Lower lobe of right lung (tissue), 2 donors: ENCODE measurements at places on chromosomes 2 and 18. TPM values are rescaled to one million over a fixed set of nuclear protein-coding genes. Genes with fewer than 3 reads are reported as not detected.

- H3K4me3 ChIP-seq: no peak overlapping the region
- H3K4me1 ChIP-seq: no peaks in the 10 kb centered on the region
- no peaks in the 10 kb centered on the region for H3K27me3 ChIP-seq
- peaks cover 54% of the 10 kb centered on the region for H3K36me3 ChIP-seq
- no peak overlapping the region for H3K27ac ChIP-seq
- no peak for DNase-seq
Measured at GRCh38 chr2:85840091-85840490, 48.7 kb downstream of the ST3GAL5 start.

GRCh38 chr18:47166294-47166693 lies 9.9 kb downstream of the IER3IP1 start:
- no peak overlapping the region for H3K4me3 ChIP-seq
- no peak for DNase-seq
- peaks cover 9% of the 10 kb centered on the region for H3K4me1 ChIP-seq
- H3K27me3 ChIP-seq: no peaks in the 10 kb centered on the region

- no peaks in the 10 kb centered on the region for H3K36me3 ChIP-seq
- H3K4me3 ChIP-seq: no peak overlapping the region
- peak; percentile 69 for DNase-seq
Measured at GRCh38 chr2:73920577-73921545, 5.8 kb upstream of the DGUOK start.

DNA sequence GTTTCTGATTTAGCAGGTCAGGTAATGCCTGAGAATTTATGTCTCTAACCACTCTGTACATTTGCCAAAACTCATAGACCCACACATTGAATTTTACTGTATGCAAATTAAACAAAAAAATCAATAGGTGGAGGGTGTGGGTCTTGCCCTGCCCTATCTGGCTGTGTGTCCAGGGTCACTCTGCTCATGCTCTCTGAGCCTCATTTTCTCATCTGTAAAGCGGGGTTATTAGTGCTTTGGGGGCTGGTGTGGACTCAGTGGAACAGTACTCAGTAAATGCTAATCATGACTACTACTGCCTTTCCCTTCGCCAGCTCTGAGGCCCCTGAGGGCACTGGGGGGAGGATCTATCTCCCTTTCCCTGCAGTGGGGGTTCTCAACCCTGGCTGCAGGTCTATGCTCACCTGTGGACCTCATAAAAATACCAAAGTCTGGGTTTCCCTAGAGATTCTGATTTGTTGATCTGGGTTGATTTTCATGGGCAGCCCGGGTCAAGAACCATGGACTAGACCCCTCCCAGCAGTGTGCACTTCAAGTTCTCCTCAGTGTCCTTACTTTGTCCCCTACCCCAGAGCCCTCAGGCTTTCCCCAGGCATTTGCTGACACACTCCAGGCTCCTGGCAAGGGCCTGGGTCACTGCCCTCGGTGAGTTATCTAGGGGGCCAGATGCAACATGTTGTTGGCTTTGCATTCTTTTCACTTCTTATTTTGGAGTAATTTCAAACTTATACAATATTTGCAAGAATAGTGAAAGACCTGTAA lies 27.5 kb downstream of the MTHFD2 start:
- H3K4me1 ChIP-seq: no peaks in the 10 kb centered on the region
- DNase-seq: no peak
- H3K27me3 ChIP-seq: no peaks in the 10 kb centered on the region

DNA sequence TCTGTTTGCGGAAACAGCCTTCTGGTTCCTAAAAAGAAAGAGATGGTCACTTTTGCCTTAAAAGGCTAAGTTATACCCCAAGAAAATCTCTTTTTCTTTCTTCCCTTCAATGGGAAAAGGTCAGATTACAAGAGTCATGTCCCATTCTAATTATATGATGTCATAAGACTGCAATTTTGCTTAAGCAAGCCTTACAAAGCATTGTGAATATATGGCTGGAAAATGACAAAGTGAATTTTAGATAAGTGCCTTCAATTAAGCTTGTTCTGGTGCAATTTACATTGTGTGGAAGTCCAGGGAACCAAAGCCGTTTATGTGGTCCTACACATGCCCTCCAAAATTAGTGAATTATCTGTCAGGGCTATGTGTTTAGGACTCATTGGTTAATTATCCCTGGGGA lies 7.6 kb upstream of the BMP10 start:
- H3K27me3 ChIP-seq: no peaks in the 10 kb centered on the region
- H3K4me1 ChIP-seq: no peaks in the 10 kb centered on the region
- no peak overlapping the region for H3K27ac ChIP-seq
- H3K4me3 ChIP-seq: no peak overlapping the region
- no peak for DNase-seq

- no peaks in the 10 kb centered on the region for H3K4me1 ChIP-seq
- H3K27me3 ChIP-seq: no peaks in the 10 kb centered on the region
- no peak for DNase-seq
- no peaks in the 10 kb centered on the region for H3K36me3 ChIP-seq
- no peak overlapping the region for H3K27ac ChIP-seq
- no peak overlapping the region for H3K4me3 ChIP-seq
Measured at GRCh38 chr2:150188800-150189199, 298.7 kb downstream of the RND3 start.

- H3K36me3 ChIP-seq: no peaks in the 10 kb centered on the region
- no peak overlapping the region for H3K4me3 ChIP-seq
- H3K4me1 ChIP-seq: no peaks in the 10 kb centered on the region
- DNase-seq: no peak
- no peak overlapping the region for H3K27ac ChIP-seq
Measured at GRCh38 chr18:22368021-22368420, 49.7 kb downstream of the CTAGE1 start.

DNA sequence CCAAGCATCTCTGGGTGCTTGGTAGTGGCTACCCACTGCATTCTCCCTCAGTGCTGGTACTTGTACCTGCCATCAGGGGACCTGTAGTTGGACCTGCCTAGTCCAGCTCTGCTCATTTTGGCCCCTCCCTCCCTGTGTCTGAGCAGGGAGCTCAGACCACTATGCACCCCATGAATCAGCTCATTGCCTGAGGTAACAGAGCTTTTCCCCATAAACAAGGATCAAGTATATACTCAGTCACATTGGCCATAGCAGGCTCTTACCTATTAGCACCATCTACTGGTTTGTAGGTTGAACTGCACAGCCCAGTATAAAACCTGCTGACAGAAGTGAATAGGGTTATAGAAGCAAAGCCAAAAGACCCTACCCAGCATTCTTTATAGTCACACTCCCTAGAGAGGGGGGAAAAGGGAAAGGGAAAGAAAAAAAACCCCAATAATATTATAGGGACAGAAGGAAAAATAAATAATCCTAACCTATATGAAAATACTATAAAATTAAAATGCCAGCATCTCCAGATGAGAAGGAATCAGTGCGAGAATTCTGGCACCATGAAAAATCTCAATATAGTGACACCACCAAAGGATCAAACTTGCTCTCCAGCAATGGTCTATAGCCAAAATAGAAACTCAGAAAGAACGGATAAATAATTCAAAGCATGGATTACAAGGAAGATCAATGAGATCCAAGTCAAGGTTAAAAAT lies 6.9 kb upstream of the FLACC1 start:
- H3K4me1 ChIP-seq: peaks cover 4% of the 10 kb centered on the region
- no peak overlapping the region for H3K27ac ChIP-seq
- H3K36me3 ChIP-seq: peaks cover 6% of the 10 kb centered on the region
- no peak for DNase-seq
- H3K27me3 ChIP-seq: no peaks in the 10 kb centered on the region
- no peak overlapping the region for H3K4me3 ChIP-seq

DNA sequence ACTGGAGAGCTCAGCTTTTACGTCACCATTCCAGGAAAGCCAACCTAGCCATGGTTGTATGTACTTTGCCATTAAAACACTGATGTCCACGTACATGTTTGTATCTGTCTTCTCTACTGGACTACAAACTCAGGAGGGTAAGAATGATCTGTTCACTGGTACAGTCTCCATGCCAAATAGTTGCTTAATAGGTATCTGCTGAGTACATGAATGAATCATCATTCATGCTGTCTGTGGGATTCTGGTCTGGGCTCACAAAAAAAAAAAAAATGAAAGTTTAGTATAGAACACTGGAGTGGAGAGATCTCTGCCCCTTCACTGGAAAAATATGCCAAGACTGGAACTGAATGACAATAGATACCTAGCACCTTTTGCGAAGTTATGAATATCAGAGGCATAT lies 102.6 kb upstream of the ITGA4 start:
- no peak for DNase-seq
- no peaks in the 10 kb centered on the region for H3K4me1 ChIP-seq
- no peak overlapping the region for H3K27ac ChIP-seq
- H3K27me3 ChIP-seq: no peaks in the 10 kb centered on the region
- H3K4me3 ChIP-seq: no peak overlapping the region

DNA sequence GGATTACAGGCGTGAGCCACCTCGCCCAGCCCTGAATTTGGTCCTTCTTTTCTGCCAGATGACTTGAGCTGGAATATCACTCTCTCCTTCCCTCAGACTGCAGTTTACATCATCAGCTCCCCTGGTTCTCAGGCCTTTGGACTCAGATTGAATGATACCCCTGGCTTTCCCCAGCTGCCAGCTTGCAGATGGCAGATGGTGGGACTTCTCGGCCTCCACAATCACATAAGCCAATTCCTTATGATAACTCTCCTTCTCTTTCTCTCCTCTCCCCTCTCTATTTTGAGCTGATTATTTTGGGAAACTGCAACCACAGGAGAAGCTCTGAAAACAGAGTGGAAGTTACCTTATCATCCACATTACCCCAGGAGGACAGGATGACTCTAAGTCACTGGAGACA lies 33.4 kb upstream of the ATP8B1 start:
- no peaks in the 10 kb centered on the region for H3K4me1 ChIP-seq
- no peaks in the 10 kb centered on the region for H3K27me3 ChIP-seq
- H3K4me3 ChIP-seq: no peak overlapping the region
- DNase-seq: no peak
- H3K36me3 ChIP-seq: no peaks in the 10 kb centered on the region
- H3K27ac ChIP-seq: no peak overlapping the region

GRCh38 chr2:134745023-134745422 lies 26.2 kb upstream of the TMEM163 start:
- no peaks in the 10 kb centered on the region for H3K36me3 ChIP-seq
- H3K27me3 ChIP-seq: no peaks in the 10 kb centered on the region
- H3K4me3 ChIP-seq: no peak overlapping the region

Gene ADD2
- 2.1 TPM for total RNA-seq

Gene CSRNP3
- total RNA-seq: 2.3 TPM

Gene TET3
- total RNA-seq: 21.5 TPM

Gene ACMSD
- not detected for total RNA-seq

Gene CENPO
- total RNA-seq: 5.3 TPM

Gene GREB1L
- 0.74 TPM for total RNA-seq

Gene ANTXR1
- 54.3 TPM for total RNA-seq
